Muscle of leg (tissue), 16 donors: ENCODE measurements at places on chromosomes 4 and X.

GRCh38 chr4:80831383-80832361, 198.8 kb upstream of the BMP3 start:
- no peaks in the 10 kb centered on the region for H3K27me3 ChIP-seq
- peak; percentile 43 for DNase-seq
- H3K36me3 ChIP-seq, result no peaks in the 10 kb centered on the region
- no peaks in the 10 kb centered on the region for H3K4me1 ChIP-seq
- no peak overlapping the region for H3K27ac ChIP-seq

DNA sequence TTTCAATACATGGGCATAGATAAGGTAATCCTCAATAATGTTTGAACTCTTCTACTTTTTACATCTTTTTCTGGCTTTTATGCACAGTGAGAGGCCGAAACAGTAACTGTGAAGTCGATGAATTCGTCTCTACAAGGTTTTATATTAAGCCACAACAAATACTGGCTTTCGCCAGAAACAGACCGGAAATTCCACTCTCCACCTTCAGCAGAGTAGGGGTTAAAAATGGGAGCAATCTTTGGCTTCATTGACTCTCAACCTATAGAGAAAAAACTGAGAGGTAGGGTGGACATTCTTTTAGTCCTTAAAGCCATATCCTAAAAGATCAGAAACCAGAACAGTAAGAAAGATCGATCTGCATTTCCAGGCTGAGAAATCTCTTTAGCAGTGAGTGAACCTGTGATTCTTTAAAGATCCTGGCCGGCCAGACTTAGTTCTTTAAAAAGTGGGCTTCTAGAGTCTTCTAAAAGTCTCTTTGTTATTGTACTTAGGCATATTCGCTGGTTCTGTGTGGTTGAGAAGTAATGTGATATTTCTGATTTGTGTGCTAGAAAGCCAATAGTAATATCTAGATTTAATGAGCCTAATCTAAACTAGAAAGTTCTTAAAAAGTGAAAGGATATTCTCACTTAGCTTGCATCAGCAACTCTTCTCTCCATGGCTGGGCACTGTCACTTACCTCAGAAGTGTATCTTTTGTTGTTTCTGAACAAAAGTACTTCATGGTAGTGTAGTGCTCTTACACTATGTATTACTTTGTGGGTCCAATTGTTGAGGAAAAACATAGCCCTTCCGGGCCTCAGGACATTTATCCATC, 2.0 kb downstream of the HSPA4L start:
- peaks cover 8% of the 10 kb centered on the region for H3K4me1 ChIP-seq
- DNase-seq, result peak; percentile 14
- H3K27me3 ChIP-seq, result peaks cover 17% of the 10 kb centered on the region

- H3K4me3 ChIP-seq, result no peak overlapping the region
- no peak for DNase-seq
- H3K27ac ChIP-seq, result no peak overlapping the region
Observed at GRCh38 chrX:41580423-41581064, 108.2 kb upstream of the GPR34 start.

DNA sequence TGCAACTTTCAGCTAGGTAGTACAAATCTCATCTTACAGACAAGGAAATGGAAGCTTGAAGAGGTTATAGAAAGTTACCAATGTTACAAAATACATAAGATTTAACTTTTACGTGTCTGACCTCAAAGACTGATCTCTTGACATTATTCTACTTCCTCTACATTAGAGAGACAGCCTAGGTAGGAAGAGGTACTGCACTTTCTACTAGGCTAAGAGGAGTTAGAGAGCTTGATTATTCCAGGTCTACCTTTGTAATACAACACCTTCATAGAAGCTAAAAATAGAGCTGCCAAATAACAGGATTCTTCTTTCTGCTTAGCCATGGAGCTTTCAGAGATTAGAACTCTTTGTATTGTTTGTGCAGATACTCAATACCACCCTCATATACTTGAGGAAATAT, 147.6 kb upstream of the NPY2R start:
- no peaks in the 10 kb centered on the region for H3K36me3 ChIP-seq
- no peaks in the 10 kb centered on the region for H3K4me1 ChIP-seq
- H3K27me3 ChIP-seq, result no peaks in the 10 kb centered on the region
- no peak overlapping the region for H3K4me3 ChIP-seq
- no peak overlapping the region for H3K27ac ChIP-seq
- DNase-seq, result no peak

DNA sequence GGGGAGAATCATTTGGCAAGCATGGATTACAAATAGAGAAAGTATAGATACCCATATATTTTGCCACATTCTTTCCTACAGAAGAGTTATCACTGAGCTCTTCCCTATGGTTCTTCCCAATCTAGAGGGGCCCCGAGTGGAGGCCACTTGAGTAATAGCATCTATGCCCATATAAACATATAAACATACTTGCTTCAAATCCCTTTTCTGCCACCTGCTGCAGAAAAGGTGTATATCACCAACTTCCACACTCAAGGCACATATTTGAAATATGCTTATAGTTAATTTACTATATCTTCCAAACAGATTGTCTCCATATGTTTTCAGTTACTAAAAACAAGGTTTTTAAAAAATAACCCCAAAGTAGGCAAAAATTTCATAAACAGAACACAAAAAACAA, 642.8 kb upstream of the DIPK2B start:
- DNase-seq, result no peak
- no peaks in the 10 kb centered on the region for H3K36me3 ChIP-seq
- no peaks in the 10 kb centered on the region for H3K4me1 ChIP-seq
- peaks cover 11% of the 10 kb centered on the region for H3K27me3 ChIP-seq
- H3K4me3 ChIP-seq, result no peak overlapping the region

DNA sequence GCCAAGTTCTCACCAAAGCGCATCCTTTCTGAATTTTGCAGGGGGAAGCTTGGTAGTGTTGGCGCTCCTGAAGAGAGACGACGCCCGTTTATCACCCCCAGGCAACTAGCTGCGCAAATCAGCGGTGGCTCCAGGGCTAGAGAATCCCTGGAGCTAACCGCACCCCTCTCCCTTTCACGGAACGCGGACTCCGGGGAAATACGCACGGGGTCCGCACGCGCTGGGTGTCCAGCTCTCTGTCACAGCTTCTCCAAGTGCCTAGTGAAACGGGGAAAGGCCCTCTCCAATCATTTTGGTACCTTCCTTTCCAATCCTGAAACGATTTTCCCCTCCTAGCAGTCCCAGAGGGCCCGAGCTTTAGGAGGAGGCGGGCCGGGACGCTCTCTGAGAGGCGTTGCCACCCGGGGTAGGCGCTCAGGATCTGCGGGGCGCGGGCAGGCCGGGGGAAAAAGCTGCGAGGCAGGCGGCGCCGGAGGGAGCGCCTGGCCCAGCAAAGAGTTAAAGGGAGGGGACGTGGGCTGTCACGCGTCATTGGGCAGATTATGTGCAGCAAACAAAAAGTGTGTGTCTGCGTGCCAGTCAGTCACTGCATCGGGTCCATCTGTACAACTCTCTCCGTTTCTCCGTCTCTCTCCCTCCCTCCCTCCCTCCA, at the start of gene PRDM8:
TSS of gene PRDM8 (plus strand) at position 582 of the 652 bp plus-strand sequence. CDS start 2,578 bp downstream, outside the sequence.
- no peak for DNase-seq
- H3K36me3 ChIP-seq, result peaks cover 3% of the 10 kb centered on the region
- peak within 1 kb of the TSS; percentile 24 for H3K4me3 ChIP-seq

- H3K4me3 ChIP-seq, result no peak overlapping the region
Observed at GRCh38 chrX:133709501-133709900, 275.9 kb downstream of the GPC3 start.
